ENCODE measurements at places on chromosomes 5 and 9.

DNA sequence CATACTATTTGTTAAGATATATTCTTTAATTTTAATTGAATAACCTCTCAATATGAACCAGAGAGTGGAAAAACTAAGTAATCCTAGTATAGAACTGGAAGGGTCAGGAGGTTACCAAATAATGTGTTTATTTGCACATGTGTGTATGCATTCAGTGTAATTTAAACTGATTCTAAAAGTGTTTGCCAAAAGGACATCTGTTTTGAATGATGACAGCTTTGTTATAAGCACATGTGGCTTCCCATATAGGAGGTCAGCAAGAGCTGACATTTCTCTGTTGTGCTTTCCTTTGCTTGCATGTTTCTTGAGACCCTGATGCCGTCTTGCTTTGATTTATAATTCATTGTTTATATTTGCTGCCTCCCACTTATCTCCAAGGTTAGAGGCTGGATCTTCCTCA lies 383.4 kb downstream of the BRINP1 start:
- DNase-seq, result no peak

DNA sequence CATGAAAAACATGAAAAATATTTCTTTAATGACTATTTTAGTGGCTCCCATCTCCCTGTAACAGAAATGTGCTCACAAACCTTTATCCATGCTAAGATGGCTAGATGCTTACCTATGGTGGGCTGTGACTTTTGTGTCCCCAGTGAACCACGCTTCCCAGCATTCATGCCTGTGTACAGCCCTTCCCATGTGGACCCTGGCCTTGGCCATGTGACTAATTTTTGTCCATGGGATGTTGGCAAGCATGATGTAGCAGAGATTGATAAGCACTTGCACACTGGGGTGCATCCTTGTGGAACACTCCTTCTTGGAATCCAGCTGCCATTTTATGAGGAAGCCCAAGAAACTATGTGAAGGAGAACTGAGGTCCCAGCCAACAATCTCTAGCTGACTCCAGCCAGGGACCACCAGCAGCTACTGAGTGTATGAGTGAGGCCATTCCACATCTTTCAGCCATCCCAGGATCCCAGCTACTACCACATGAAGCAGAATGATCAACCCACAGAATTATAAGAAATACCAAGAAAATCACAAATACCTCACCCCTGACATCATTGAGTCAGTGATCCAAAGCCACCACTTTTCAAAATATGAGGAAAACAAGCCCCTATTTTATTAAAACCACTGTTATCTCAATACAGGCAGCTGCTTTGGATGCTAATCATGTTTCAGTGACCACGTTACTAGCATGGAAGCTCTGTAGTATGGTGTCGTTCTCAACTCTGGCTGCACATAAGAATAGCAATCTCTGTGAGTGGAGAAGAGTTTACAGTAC lies 16.1 kb upstream of the RAI14 start:
- DNase-seq, result no peak

- no peak for DNase-seq
Measured at GRCh38 chr9:137417161-137418021, 5.6 kb downstream of the EXD3 start.

- DNase-seq, result no peak
Measured at GRCh38 chr9:72305102-72305546, 59.9 kb downstream of the ZFAND5 start.

DNA sequence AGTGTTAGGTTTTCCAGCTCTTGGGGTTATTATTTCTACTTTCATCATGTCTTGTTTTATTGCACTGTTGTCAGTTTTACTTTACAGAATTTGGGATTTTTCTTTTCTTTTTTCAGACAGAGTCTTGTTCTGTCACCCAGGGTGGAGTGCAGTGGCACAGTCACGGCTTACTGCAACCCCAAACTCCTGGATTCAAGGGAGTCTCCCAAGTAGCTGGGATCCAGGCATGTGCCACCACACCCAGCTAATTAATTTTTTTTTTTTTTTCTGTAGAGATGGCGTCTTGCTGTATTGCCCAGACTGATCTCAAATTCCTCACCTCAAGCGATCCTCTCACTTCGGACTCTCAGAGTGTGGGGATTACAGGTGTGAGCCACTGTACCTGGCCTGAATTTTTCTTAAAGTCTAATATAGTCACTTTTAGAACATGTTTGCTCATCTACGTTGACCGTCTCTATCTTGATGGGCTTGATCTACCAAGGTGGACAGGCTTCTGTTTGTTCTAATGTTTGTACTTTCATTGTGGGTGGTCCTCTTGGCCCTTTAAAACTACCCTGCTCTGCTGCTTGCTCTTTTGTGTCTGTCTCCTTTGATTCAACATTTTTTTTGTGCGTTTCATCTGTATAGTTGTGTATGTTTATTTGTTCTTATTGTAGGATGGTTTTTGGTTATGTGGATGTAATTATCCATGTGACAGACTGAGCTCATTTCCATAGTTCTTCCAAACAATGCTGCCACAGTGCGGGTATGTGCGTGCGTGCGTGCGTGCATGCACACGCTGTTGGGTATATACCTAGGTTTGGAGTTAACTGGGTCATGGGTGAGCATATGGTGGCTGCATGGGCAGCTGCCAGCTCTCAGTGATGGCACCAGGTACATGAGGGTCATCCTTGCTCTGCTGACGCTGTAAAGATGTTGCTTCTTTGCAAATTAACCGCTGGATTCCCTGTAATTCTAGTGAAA lies 18.1 kb downstream of the PRRC2B start:
- DNase-seq, result no peak

- DNase-seq, result no peak
Measured at GRCh38 chr5:32791536-32792243, 80.6 kb downstream of the NPR3 start.

- DNase-seq, result no peak
Measured at GRCh38 chr9:113179839-113180238, 29.0 kb downstream of the SLC31A2 start.

DNA sequence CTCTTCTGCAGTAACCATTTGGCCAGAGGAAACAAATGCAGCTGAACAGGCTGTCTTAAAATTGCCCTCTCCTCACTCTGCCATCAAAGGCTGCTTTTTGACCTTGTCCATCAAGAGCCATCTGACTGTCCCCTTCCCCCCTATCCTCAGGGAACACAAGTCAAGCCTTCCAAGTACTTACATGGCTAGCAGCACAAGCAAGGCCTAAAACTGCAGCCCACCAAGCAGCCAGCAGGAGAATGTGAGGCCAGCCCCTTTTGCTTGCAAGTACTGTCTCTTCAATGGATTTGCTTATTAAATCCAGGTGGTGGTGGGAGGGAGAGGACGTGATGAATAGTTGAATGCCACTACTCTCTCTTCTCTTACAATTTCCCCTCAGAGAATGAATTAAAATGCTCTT lies 83.5 kb downstream of the HTR1A start:
- no peak for DNase-seq

GRCh38 chr5:77239126-77239741 lies 28.8 kb downstream of the PDE8B start:
- DNase-seq, result no peak

DNA sequence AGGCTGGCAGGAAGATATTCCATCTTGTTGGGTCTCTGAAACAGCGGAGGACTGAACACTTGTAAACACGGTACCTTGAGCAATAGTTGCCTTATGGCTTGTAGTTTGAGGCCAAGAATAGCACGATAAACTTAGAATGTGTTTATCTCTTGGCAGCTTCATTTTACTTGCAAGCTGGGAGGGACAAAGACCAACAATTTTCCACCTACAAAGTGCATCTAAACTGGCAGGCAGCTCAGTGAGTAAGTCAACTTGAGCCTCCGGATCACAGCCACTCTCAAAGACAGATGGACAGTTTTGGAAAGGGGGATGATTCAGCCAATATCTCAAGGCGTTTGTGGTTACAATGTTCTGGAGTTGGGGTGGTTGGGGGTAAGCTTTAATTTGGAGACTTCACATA lies 652.6 kb downstream of the CETN3 start:
- no peak for DNase-seq

- no peak for DNase-seq
Measured at GRCh38 chr5:129656952-129657351, 90.9 kb upstream of the MINAR2 start.

DNA sequence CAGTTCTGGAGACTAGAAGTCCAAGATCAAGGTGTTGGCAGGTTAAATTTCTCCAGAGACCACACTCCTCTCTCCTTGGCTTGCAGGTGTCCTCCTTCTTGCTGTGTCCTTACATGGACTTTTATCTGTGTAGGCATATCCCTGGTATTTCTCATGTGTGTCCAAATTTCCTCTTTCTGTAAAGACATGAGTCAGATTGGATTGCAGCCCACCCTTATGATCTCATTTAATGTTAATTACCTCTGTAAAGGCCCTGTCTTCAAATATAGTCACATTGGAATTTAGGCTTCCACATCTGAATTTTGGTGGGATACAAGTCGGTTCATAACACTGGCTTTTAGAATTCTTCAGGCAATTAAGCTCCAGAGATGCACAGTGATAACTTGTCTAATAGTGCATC lies 322.2 kb upstream of the GRIA1 start:
- DNase-seq, result no peak

GRCh38 chr5:41157272-41157894 lies 55.9 kb downstream of the C6 start:
- no peak for DNase-seq

GRCh38 chr9:121424024-121424432 lies 54.0 kb upstream of the STOM start:
- DNase-seq, result no peak

DNA sequence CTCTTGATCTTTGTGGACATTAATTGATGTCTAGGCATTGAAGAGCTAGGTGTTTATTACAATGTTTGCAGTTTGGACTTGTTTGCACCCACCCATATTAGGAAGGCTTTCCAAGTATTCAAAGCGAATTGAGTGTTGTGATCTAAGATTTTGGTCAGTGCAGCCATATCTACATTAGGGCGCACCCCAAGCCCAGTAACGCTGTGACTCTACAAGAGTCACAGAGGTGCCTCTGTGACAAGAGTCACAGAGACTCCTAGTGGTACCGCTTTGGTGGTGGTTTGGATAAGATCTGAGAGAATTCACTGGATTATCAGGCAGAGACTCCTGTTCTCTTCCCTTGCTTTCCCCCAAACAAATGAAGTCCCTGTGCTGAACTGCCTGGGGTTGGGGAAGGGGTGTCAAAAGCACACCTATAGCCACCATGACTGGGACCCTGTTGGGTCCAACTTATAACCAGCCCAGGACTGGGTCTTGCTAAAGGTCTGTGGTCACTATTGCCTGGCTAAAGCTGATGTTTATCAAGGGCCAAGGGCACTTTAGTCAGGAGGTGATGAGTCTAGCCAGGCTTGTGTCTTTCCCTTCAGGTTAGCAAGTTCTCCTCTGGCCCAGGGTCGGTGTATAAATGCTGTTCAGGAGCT lies 114.1 kb upstream of the RIOK2 start:
- DNase-seq, result peak; percentile 32

GRCh38 chr9:13186091-13186490 lies 93.4 kb downstream of the MPDZ start:
- no peak for DNase-seq

DNA sequence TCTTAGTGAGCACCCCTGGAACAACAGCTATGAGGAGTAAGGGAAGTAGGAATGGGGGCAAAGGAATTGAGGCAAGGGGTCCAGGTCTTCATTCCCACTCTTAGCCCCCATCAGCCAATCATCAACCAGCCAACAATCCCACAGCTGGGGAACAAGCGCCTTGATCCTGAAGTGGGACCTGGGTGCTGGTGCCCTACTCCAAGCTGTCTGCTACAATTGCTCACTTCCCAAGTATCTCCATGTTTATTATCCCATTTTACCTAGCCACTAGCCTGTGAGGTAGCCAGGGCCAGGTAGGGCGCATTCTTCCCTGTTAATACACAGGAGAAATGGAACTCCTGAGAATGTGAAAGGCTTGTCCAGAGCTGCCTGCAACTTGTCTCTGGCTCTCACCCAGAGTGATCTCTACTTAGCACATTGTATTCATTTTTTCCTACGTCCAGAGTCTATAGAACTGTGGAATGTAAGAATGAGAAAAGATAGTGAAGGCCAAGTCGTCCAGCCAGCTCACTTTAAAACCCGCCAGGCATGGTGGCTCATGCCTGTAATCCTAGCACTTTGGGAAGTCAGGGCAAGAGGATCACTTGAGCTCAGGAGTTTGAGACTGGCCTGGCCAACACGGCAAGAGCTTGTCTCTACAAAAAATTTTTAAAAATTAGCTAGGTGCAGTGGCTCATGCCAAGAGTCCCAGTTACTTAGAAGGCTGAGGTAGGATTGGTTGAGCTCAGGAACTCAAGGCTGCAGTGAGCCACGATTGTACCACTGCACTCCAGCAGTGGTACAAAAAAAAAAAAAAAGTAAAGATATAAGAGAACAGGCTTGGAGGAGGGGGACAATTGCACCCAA lies 6.2 kb upstream of the DNAJC18 start:
- DNase-seq, result no peak

DNA sequence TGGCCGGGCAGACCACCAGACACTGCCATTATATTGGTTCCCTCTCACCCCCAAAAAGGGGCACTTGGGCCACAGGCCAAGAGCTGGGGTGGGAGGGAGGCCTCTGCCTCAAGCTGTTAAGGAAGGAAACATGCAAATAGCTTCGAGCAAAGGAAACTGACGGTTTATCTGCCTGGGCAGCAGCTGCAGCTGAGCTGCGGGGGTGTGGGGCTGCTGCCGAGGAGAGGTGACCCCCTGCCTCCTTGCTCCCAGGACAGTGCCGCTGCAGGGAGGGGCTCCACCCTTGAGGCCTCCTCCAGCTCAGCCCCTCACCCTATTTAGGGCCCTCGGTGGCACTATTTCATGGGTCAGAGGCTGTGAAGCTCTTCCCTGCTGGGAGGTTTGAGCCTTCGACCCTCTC lies 789 bp downstream of the DOK3 start:
- no peak for DNase-seq

DNA sequence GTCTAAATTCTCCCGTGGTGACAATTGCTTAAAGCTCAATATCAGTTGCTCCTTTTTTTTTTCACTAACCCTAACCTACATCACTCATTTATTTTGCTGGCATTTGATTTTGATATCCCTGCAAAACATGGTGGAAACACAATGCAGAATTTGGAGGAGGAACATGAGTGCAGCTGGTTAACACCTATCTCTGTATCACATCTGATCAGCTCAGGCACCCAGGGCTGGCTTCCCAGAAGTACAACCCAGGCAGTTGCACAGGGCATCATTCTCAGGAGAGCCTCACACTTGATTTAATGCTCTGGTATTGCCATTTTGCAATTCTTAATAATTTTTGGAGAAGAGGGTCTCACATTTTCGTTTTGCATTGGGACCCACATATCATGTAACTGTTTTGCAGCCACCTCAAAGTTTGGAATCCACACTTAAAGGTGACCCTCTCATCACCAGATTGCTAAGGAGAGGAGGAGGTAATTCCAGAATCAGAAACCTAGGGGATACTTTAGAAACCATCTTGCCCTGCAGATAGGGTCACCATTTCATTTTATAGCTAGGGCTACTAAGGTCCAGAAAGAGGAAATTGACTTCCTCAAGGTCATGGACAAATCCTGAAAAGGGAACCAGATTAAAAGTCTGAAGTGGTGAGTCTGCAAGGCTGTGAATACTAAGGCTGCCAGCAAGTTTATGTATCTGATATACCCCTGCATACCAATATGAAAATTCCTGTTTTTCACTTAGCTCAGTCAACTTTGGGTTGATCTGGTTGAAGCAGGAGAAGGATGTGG lies 19.3 kb upstream of the ADAM19 start:
- DNase-seq, result no peak

Measured in NCI-H1105 treated with DMSO at 0.1 percent for 48 hours (cell line).